ENCODE measurements at places on chromosomes 2 and 18.

- DNase-seq = peak; percentile 15
Measured at GRCh38 chr2:14385043-14385442, 247.5 kb upstream of the LRATD1 start.

DNA sequence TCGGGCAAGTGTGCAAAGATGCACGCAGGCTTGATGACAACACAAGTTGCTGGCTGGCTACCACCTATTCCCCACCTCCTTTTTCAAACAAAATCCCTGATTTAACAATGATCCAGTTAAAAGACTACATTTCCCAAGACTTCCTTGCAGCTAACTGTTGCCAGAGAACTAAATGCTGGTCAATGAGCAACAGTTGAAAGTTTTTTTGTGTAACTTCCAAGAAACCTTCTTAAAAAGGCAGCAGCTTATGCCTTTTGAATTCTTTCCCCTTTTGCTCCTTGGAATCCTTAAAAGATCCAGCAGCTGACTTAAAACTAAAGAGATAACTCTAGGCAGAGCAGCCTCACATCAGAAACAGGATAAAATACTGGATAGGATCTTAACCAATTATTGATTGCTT, 38.5 kb downstream of the NPHP1 start:
- DNase-seq = no peak

DNA sequence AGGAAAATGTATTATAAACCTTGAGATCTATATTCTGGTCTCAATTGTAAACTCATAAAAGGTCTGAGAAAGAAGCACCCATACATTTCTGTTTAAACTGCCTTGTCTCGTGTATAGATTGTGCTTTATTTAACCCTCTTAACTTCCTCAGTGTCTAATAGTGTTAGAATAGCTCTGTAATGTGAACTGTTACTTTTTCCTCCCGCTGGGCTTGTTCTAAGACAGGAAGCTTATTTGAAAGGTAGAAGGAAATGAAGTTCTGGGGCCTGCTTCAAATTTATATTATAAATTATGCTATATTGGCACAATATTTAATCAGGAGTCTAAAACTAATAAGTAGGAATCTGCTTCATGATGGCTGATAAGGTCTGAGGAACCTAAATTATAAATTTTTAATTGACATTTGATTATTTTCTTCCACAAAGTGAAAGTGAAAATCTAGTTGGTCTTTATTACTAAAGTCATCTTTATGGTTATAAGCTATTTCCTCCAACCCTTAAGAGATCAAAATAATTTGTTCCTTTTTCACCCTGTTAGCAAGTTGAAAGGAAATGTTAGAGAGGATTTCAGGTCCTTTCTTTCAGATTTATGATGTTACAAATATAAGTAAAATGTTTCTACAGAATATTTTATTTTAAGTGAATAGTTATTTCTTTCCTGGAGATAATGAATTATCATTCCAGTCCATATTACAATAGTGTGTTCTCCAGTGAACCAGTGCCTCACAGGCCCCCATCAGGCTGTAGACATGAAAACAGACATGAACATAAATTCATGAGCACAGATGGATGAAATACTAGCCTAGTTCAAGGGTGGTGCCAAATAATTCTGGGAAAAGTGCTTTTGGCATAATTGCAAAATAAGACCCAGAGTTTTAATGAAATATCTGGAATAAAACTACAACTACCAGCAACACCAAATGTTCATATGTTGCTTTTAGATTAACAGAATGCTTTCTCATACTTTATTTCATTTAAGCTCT, 7.9 kb downstream of the MFSD6 start:
- DNase-seq = peak; percentile 43

DNA sequence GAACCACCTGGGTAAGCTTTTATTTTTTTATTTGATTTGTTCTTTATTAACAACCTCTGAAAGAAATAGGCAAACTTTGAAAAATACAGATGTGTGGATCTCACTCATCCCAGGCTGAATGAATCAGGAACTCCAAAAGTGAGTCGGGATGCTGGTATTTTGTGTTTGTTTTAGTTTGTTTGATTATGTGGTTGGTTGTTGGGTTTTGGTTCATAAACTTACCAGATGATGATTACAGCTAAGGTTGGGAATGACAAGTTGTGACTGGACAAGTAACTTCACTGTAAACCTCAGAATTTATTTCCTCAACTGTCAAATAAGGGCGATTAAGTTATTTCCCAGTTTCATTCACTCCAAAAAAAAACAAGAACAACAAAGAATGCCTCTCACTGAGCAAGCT, 80.5 kb upstream of the KIF5C start:
- DNase-seq = no peak

GRCh38 chr2:6958616-6959235, 41.5 kb downstream of the RNF144A start:
- no peak for DNase-seq

Data from GM12865 (cell line).